ENCODE measurements at places on chromosomes 12 and 14. TPM values are rescaled to one million over a fixed set of nuclear protein-coding genes. Genes with fewer than 3 reads are reported as not detected.

NGB gene
- not detected for total RNA-seq

VRK1 gene
- 26.5 TPM for total RNA-seq

DNA sequence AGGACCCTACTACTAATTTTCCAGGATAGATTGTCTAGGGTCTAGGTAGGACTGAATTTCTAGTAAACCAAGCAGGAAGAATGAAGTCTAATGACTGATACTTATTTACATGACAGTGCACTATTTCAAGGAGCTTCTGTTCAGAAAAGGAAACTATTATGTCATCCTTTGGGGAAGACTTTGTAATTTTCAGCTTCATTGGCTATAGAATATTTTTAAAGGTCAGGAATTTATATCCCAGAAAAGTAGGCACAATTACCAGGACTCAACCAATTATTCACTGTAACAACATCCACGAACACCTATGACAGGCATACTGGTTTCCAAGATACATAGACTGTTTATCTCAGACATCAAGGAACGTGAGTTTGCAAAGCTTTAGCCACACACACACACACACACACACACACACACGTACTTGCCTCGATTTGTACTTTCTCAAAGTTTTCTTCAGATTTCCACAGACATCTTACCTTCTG, 23.2 kb downstream of the OR6S1 start:
- DNase-seq, result no peak

DNA sequence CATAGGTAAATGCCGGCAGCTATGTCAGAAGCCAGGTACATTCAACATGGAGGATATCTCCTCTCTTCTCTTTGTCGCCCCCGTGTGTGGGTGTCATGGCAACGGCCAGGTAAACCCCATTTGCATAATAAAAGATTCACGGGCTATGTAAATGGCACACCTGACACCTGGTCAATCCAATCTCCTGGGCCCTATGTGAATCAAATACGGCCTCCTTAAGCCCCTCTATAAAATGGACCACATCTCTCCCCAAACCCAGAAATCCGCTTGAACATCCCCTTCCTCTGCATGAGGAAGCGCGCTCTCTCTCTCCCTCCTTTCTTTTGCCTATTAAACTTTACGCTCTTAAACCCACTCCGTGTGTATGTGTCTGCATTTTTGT, 363.7 kb downstream of the SOX5 start:
- DNase-seq, result no peak

GRCh38 chr12:29187756-29188155, 38.7 kb downstream of the FAR2 start:
- no peak for DNase-seq

DNA sequence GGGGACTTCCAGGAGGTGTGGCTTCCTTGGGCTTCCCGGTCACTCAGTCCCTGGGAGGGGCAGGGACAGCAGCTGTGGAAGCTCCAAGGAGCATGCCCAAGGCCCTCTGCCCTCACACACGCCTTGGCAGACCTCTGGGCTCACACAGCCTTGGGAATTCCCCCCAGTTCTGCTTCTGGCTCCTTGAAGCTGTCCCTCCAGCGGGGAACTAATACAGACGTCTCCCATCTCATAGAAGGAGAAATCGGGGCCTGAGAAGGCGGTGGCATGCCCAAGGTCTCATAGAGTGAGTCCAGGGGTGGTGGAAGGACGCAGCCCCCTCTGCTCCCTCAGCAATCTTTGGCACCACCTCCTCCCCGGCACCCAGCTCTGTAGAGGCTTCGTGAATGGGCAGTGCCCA, 15.7 kb upstream of the TMEM119 start:
- no peak for DNase-seq

FGF6 gene
- not detected for total RNA-seq

DNA sequence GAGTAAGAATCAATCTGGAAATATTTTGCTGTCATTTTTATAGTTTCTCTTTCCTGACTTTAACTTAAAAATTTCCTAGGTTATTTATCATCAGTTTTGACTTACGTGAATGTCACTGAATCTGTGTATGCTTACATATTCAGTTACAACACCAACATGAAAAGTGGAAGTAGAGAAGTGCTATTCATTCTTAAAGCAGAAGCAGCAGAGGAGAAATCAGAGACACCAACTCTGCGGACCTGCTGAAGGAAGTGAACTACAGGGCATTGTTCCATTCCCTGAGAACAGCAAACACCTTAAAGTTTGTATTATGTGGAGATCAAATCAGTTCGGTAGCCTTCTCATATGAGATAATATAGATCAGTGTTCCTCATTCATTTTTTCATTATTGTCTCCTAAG, 34.1 kb downstream of the RAD51B start:
- no peak for DNase-seq

DNA sequence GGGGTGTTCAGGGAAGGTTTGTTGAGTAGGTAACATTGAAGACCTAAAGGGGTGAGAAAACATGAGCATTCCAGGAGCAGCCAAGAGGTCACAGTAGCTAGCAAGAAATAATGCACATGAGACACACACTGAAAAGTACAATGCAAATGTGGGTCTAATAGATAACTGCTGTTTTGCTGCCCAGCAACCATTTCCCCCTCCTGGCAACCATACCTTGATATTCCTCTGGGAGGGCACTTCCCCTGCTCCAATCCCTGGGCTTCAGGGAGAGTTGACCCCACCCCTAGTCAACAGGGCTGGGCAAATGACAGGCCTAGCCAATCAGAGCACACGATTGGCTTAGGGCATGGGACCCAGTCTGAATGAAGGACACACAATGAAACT, 8.5 kb upstream of the ACTN1 start:
- DNase-seq, result no peak

DNA sequence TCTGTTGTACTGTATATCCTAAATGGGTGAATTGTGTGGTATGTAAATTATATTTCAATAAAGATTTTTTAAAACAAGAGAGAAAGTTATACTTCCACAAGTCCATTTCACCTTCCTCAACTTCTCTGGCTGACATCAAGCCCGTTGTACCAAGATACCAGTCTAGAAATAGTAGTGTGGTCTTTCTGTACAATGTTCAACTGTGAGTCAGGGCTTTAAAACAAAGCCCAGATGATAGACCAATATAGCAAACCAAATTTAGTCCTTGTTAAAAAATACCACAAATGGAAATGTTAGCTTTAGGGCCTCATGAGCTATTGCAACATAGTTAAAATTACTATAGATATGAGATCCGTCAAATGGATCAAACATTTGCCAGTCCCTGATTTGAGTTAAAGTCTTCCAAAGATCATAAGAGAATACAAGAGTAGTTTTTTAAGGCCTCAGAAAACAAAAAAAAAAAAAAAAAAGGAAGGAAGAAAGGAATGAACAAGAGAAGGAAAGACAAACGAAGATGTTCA, 49.0 kb upstream of the EGLN3 start:
- DNase-seq, result no peak

DNA sequence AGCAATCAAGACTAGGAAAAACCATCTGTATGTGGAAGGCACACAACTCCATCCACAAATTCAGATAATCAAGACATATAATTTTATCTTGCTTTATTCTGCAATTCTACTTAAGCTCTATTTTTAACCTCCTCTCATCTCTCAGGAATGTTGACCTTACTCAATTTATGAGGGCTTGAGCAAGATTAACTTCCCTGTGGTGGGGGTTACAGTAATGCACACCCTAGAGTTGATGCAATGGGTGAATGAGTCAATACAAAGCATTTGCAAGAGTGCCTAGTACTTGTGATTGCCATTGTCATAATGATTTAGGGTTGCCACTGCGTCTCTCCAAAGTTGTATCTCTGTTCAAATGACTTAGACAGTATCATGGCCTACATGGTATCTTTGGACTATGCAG, 1598.4 kb upstream of the TMEM132C start:
- DNase-seq, result no peak

GRCh38 chr12:126093908-126094307, 1028.7 kb downstream of the AACS start:
- no peak for DNase-seq

- DNase-seq, result no peak
Observed at GRCh38 chr12:55908726-55909512, 18.8 kb downstream of the PYM1 start.

DNA sequence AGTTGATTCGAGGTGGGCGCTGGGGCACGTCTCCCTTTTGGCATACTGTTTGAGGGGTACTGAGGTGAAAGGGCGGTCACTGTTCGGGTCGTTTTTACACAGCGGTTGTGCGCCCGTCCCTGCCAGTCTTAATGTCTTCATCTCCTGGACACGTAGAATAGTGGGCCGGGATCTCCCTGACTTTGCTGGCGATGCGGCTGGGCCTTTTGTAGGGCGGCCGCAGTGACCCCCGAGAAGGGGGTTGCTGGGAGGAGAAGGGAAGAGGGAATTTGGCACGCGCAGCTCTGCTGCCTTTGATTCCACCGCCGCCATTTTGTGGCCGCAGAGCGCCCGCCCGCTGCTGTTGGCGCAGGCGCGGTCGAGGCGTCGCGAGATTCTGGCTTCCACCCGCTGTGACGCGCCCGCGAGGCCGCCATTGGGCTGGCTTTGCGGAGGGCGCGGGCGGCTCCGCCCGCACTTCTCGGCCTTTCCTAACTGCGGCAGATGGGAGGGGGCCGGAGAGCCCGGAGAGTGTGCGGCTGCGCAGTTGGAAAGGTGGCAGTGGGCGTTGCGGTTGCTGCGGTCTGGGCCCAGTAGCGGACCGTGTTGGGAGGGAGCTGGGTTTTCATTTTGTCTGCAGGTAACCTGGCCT, 542 bp downstream of the SRSF5 start:
- DNase-seq, result peak; percentile 7

Measured in Panc1 (cell line).